ENCODE measurements at places on chromosomes 3 and 15.

DNA sequence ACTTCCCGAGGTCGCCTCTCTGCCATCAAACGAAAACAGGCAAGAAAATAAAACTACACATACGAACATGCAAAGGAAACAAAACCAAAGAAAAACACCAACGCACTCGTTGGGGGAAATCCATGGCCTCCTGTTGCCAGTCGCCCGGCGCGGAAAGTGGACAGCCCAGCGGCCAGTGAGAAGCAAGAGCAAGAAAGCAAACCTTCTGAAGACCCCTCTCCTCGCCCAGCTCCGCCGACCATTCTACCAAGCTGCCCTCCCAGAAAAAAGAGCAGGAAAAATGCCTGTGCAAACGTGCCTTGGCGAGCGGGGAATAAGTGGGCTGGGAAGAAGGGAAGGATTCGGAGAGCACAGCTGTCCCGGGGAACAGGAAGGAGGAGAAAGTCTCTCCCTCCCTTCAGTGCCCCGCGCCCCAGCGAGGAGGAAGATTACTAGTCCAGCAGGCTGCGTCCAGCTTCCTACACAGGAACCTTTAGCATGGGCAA is 802 bp upstream of the NECTIN3 start:
- no peak for DNase-seq

GRCh38 chr3:69563981-69564380 is 175.3 kb upstream of the MITF start:
- DNase-seq = no peak

GRCh38 chr3:23837691-23838090 is 31.9 kb downstream of the UBE2E1 start:
- no peak for DNase-seq

DNA sequence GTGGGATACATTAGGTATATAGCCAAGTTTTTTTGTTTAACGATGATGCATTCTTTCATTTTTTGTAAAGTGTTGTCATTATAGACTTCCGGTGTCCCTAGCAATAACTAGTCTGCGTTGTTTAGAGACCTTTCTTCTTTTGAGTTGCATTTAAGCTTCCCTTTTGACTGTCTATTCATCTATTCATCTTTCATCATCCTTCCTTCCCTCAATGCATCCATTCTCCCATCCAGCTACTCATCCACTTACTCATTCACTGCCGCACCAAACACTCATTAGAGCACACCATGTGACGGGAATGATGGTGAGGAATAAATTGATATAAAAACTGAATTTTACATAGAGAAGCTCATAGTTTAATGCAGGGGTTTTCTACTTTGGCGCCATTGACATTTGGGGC is 32.9 kb downstream of the OR4F15 start:
- DNase-seq = no peak

DNA sequence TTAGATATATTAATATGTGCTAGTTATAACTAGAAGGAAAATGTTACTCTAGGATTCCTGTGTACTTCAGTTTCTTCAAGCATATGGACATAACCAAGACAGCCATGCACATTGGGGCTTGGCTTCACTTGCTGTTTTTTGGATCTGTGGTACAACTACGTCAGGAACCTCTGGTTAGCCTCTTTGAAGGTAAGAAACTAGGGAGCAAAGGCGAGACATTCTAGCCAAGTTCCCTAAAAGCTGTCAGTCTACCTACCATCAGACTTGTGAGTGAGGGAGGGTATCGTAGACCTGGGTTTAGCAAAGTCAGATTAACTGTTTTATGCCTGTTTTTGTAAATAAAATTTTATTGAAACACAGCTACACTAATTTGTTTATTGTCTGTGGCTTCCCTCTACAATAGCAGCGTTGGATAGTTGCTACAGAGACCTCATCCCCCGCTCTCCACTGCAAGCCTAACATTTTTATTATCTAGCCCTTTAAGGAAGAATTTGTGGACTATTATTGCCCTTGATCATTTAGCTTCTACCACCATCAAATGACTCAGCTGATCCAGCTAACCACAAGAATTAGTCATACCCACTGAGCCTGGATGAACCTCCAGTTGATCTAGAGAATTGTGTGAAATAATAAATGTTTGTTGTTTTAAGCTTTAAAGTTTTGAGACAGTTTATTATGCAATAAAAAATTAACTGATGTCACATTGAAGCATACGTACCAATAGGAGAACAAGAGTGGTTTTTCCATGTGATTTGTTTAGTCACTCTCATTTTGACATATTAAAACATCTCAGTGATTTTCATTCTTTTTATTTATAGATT is 58.1 kb downstream of the RSRC1 start:
- DNase-seq = no peak

GRCh38 chr15:73887481-73887880 is 14.1 kb downstream of the TBC1D21 start:
- DNase-seq = no peak

DNA sequence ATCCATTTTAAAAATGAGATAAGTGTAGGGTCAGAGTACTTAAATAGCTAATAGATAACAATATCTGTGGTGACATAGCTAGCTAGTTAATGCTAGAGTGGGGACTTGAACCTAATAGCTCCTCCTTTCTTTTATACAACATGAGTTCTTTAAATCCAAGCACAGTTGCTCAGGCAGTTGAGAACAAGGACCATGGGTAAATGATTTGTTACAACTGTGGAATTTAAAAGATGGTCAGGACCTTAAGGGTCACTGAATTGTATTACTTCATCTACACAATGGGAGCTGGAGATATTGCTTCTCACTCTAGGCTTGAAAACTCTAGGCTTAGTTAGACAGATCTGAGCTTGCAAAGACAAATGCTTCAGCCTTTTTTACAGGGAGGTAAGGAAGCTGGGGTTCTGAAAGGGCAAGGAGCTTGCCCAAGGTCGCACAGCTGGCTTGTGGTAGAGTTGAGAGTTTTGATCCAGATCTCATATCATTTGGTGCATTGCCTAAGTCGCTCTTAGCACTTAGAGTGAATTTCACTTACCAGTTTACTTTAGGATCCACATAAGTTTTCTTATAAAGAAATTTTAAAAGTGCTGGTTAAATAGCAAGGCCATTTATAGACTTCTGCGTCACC is 90.2 kb downstream of the EDEM1 start:
- DNase-seq = no peak

- DNase-seq = no peak
These were observed 88.1 kb upstream of the TGFBR2 start for GRCh38 chr3:30518181-30518864.

DNA sequence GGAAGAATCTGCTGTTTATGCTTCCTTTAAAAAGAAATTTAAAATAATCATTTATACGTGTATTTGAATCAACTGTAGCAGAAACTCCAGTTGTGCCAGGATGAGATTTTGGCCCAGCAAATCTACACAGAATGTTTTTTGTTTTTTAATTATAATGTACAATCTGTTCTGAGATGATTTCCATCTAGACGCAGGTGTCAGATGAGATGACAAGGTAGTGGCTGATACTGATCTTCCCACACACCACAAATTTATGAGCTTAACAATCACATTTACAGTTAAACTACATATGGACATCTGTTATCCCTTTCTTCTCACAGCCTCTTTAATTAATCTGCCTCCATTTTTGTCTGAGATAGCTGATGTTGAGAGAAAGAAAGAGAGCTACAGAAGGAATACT is 23.6 kb downstream of the DCLK3 start:
- DNase-seq = no peak

DNA sequence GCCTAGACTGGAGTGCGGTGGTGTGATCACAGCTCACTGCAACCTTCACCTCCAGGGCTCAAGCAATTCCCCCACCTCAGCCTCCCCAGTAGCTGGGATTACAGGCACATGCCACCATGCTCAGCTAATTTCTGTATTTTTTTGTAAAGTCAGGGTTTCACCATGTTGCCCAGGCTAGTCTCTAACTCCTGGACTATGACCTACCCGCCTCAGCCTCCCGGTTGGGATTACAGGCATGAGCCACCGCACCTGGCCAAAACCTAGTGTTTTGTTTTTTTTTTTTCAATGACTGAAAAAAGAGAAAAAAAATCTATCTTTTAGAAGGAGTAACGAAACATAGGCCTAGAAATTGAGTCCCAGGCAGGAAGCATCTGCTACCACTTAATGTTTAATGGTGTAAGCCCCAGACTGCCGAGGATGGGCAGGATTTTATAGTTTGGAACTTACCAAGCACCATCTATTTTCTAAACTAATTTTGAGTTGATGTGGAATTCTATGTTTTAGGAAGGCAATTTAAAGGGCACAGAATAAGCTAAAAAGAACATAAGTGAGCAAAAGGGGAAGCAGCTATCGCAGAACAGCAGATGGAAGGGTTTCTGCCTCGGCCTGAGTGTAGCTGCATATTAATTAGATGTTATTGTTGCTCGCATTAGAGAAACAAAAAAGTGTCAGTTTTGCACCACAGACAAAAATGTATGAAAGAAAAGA is 24.2 kb upstream of the CA12 start:
- no peak for DNase-seq

- no peak for DNase-seq
These were observed 63.9 kb downstream of the ST8SIA2 start for GRCh38 chr15:92457471-92458041.

- DNase-seq = no peak
These were observed 1.9 kb downstream of the LRIG1 start for GRCh38 chr3:66498687-66499621.

GRCh38 chr3:104878395-104878794 is 488.3 kb upstream of the ALCAM start:
- DNase-seq = no peak

GRCh38 chr3:30642849-30643361 is 36.5 kb downstream of the TGFBR2 start:
- DNase-seq = no peak

- DNase-seq = no peak
These were observed 75.1 kb downstream of the DOCK3 start for GRCh38 chr3:50749822-50750221.

DNA sequence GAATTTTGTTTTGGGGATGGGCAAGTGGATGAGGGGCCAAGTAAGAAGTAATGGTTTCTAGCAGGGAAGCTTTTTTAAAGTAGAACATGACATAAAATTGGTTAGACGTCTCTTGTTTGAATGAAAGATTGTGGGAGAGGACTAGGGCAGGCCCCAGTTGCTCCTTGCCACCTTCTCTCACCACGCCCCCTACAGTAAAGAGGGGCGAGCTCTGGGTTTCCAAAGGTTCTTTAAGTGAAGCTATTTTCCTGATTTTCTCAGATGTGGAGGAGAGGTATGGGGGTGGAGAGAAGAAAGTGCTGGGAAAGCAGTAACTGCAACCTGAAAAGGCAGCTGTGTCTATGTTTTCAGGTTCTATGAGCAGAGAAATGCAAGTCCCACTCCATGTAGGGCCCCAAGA is 32.6 kb upstream of the SKIL start:
- no peak for DNase-seq

DNA sequence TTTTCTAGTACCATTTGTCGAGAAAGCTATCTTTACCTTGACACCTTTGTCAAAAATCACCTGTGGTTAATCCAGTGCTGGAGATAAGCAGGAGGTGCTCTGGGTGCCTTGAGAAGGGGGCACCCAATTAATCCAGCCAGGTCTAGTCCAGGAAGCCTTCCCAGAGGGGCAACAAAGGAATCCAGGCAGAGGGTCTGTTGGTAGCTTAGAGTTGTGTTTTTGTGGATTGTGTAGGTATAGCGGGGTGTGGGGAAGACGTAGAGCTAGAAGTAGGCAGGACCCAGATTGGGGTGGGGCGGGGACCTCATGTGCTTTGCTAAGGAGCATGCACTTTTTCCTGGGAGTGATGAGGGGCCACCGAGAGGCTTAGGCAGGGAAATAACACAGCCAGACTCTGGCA is 6.0 kb upstream of the PIGZ start:
- DNase-seq = no peak

GRCh38 chr3:8737823-8738222 is 4.2 kb downstream of the CAV3 start:
- DNase-seq = no peak

- DNase-seq = no peak
These were observed 38.5 kb upstream of the CTDSPL start for GRCh38 chr3:37823189-37823588.

- DNase-seq = no peak
These were observed 9.1 kb upstream of the ISL2 start for GRCh38 chr15:76327191-76328105.

GRCh38 chr15:69744391-69745162 is 292.0 kb downstream of the RPLP1 start:
- DNase-seq = no peak

DNA sequence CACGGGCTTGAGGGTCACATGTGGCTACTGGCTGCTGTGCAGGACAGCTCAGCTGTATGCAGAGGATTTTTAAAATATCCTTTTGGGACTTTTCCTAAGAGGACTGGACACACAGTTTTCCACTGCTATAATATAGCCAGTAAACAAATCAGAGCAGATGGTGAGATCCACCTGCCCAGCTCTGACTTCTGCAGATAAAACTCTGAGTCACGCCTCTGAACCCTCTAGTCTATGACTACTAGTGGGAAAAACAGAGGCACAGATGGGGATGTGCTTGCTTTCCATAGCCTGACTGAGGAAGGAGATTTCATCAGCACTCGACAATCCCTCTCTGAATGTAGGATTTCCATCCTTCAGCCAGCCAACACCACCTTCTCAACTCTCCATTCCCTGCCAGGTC is 45.1 kb downstream of the COLQ start:
- no peak for DNase-seq

DNA sequence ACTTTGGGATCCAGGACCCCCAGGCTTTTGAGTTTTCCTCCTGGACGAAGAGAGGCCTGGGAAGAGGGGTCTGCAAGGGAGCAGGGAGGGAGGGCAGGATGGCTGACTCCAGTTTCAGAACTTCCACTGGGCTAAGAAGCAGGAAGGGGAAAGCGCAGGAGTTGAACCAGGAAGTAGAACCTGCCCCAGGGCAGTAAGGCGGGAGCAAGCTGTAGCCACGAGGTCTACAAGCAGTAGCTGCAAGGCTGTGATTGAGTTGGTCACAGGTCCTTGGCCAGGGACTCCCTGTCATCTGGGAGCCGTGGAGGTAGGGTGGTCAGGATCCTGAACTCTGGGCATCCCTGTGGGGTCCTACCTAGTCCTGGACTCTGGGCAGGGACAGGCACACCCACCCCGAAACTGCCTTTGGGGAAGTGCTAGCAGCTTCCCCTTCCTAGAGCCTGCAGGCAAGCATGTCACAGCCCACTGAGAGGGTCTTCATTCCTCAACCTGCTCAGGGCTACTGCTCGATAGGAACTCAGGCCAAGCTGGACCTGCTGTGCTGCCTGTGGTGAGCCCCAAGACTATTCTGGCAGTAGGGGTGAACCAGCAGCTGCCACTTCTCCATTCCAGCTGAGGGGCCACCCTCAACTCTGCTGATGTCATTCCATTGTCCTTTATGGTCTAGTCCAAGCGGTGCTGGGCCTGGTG is 5.8 kb upstream of the GNAI2 start:
- no peak for DNase-seq

GRCh38 chr3:166125179-166125578 is 288.0 kb upstream of the BCHE start:
- DNase-seq = no peak
